ENCODE measurements at places on chromosomes 4 and X.
A peak's percentile ranks its signal among the peaks of the same experiment; 100 is the strongest.

DNA sequence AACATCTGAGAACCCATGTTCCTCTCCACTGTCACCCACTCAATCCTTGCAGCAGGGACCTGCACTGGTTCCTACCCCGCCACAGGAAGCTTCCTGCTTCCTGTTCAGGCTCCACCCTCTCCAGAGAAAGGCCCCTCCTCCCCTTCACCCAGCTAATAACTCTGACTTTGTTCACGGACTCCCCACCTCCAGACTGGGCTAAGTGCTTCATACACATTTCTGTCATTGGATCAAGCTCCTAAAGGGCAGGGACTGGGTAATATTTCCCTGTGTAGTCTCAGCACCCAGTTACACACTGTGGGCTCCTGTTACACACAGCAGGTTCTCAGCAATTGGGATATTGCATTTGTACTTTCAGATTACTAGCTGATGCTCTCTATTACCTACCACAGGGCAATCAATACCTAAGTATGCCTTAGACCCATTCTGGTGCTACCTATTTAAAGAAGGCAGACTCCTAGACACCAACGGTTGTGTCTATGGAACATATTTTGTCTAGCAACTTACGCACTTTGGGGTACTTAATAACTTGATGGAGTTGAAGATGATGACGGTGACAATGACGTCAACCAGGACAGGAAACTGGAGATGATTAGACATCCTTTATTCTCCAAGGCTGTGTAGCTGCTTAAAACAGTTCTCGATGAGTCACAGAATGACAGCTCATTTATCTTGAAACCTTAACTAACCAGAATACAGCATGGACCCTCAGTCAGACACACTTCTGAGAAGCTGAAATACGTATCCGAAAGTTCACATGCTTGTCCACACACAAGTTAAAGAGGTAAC, 58.1 kb downstream of the MAML3 start:
- peak; percentile 40 for DNase-seq

DNA sequence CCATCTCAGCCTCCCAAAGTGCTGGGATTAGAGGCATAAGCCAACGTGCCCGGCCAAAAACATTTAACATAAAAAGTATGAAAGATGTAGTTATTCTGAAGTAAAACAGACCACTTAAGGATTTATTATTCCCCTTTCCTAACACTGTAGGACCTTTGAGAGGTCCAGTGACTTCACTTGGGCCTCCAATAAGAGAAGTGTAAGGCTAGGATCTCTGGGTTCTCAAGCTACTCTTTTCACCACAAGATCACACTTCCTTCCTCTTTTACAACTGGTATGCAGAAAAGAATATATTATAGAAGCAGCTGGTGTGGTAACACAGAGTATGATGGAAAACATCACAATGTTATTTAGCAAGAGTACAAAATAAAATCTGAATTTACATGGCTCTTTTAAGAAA, 30.2 kb upstream of the CCNG2 start:
- DNase-seq = no peak

DNA sequence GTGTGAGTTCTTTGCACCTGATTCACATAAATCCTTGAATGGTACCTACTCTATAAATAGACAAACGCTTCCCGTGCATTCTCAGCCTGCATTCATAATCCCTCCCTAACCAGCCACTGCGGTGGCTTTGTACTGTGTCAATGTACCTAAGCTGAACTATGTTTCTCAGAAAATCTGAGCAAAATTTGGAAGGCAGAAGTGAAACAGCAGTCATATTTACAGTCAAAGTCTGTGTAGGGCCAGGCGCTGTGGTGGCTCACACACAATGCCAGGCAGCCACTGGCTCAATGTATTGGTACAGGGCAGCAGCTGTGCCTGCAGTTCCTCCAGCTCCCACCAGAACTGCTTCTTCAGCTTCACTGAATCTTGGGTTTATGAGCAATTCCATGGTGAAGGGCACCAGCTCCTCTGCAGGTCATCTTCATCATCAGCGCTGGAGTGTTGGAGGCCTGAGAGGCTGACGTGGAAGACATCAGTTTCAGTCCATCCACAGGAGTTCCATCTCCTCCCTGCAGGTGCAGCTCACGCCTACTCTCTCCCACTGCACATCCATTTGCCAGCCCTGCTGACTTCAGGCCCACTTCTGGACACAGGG, 32.3 kb upstream of the IRF2 start:
- no peak for DNase-seq

GRCh38 chrX:120690344-120690743, 60.5 kb upstream of the C1GALT1C1 start:
- no peak for DNase-seq

DNA sequence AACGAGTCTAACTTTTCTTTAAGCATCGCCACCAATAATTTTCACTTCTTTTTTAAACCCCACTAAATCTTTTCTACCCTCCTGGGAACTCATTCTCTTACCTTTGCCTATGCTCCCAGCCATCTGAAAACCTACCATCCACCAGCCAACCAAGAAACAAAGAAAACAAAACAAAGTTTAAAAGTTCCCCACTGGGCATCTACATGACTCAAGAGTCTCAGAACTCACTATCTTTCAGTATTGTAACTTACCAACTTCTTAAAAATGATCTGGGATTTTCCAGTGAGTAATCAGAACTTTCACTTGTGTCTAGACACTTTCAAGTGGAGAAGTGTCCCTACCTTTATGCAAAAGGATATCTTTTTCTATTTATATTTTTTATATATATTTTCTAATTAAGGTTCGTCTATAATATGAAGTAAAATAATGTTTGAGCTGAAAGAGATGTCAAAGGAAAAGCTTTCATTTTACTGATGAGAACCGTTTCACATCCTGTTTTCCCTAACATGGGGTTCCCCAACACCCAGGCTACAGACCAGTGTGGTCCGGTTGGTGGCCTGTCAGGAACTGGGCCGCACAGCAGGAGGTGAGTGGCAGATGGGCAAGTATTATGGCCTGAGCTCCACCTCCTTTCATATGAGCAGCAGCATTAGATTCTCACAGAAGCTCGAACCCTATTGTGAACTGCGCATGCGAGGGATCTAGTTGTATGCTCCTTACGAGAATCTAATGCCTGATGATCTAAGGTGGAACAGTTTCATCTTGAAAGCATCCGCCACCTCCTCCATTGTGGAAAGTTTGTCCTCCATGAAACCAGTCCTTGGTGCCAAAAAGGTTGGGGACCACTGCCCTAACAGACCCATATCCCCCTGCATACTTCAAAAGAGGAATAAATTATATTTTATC, 9.8 kb upstream of the TIGD2 start:
- no peak for DNase-seq

- DNase-seq = no peak
These were observed 36.0 kb downstream of the LHFPL1 start for GRCh38 chrX:112643721-112644120.

- no peak for DNase-seq
These were observed 6.3 kb downstream of the DCHS2 start for GRCh38 chr4:154485127-154485773.

DNA sequence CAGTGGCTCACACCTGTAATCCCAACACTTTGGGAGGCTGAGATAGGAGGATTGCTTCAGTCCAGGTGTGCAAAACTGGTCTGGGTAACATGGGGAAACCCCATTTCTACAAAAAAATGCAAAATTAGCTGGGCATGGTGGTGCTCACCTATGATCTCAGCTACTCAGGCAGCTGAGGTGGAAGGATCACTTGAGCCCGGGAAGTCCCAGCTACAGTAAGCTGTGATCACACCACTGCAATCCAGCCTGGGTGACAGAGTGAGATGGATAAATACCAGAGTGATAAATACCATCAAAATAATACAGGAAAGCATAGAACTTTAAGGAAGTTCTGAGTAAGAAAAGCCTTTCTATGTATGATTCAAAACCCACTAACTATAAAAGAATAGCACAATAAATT, 52.8 kb downstream of the LRBA start:
- DNase-seq = no peak

DNA sequence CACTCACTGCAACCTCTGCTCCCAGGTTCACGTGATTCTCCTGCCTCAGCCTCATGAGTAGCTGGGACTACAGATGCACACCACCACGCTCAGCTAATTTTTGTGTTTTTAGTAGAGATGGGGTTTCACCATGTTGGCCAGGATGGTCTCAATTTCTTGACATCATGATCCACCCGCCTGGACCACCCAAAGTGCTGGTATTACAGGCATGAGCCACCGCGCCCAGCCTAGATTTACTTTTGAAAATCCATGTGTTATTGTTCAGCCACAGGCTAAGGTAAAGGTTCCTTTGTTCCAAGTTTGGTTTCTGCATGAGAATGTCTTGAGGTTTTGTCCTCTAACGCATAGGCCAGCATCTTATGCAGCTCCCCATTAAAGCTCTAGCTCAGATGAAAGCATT, 371.6 kb downstream of the DMD start:
- DNase-seq = no peak

GRCh38 chr4:124085561-124086180, 626.9 kb downstream of the ANKRD50 start:
- DNase-seq = no peak

- no peak for DNase-seq
These were observed 102.7 kb downstream of the SH3BGRL start for GRCh38 chrX:81304563-81304962.

DNA sequence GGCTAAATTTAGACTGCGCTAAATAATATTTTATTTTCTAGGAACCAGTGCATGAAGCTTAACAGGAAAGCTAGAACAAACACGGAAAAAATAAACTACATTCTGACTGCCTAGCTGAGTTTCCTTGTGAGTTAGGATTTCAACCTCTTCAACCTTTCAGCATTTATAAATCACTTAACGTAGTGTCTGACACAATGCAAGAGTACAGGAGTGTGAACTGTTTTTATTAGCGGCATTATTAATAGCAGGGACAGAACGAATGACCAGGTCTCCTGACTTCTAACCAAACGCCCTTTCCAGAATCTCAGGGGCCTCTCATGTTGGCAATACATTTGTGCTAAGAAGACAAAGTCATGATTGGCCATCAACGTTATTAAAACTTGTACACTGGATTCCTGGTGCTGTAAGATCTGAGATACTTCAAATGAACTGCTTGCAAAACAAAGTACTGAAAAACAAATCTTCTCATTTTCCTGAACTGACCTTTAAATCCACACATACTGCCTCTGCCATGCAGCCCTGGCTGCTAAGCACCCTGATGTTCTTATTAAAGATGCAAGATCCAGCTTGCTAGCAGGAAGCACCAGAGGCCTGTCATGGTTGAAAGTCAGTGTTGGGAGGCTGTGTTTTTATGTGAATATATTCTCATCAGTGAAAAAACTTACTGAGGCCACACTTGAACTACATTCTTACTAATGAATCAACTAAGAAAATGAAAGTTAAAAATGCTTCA, 380.4 kb upstream of the CPEB2 start:
- no peak for DNase-seq

DNA sequence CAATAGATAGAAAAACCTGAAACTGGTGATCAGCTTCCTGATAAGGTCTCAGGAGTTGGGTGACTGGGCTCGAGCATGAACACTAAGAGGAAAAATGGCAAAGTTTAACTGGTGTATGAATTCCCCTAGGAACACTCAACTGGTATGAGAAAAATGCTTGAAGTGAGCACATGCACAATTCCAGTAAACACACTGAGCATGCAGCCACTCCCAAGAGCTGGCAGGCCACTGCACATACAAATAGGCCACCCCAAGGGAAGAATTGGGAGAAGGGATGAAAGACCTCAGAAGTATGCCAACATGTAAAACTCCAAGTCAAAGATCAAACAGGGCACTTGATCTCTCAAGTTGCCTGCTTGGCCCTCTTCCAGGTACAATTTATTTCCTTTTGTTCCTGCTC, 45.4 kb upstream of the GNPDA2 start:
- no peak for DNase-seq

- no peak for DNase-seq
These were observed 11.6 kb upstream of the TMEM128 start for GRCh38 chr4:4259484-4260100.
